ENCODE measurements at places on chromosomes 11 and 22.

GRCh38 chr22:32448980-32449379 is 15.3 kb downstream of the BPIFC start:
- DNase-seq: no peak

GRCh38 chr11:100730266-100730665 is 43.2 kb downstream of the ARHGAP42 start:
- DNase-seq: no peak

DNA sequence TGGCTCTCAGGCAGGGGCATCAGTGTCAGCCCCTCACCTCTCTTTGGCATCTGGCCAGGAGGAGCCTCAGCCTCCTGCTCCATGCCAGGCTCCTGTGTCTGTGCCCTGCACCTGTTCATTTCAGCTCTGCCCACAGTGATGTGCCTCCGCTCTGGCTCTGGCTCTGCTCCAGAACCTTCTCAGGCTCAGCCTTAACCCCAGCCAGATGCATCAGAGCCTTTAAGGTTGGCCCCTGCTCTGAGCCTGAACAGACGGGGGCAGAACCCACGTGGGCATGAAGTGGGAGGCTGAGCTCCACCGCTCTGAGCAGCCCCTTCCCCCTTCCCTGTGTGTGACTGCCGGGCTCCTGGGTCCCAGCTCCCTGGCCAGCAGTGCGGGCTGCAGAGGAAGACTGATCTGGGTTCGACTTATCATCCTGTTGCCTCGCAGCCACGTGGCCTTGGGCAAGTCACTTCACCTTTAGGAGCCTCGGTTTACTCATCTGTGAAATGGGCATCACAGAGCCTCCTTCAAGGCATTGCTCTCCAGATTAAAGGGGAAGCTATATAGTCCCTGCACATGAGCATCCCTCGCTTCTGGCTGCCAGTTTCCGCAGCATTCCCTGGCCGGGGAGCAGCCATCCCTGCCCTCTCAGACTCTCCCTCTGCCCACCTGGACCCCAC is 44.7 kb upstream of the RTL6 start:
- no peak for DNase-seq

- no peak for DNase-seq
Observed at GRCh38 chr22:35662914-35663313, 14.7 kb downstream of the APOL6 start.

GRCh38 chr11:27204529-27204928 is 158.5 kb downstream of the CCDC34 start:
- DNase-seq: peak; percentile 25

- no peak for DNase-seq
Observed at GRCh38 chr11:78744202-78744601, 169.5 kb upstream of the NARS2 start.

DNA sequence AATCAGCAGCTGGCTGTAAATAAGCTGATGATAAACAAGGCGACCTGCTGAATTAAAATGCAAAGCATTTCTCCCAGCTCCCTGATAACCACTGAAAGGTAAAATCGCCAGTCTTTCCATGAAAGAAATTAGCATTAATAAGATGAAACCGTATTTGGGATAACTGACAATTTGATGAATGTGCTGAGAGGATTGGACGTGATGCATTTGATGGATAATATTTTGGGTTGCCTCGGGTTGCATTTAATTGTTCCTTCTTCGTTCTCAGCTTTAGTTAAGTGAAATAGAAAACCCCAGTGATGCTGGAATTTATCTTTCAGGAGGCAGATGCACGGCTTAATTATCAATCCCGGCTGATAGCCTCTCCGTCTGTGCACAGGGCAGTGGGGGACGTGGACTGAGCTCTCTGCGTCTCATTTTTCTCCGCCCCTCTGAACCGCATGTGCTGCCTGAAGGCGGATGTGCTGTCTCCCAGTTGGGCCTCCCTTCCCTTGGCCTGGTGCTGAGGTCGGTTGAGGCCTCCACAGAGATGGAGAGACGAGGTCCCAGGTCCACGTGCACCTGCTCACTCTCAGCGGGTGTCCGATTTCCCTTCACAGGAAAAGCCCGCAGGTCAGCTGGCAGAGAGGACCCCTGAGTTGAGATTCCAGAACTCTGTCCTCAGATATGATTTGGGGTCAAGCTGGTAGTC is 846.2 kb downstream of the BRD1 start:
- DNase-seq: no peak

DNA sequence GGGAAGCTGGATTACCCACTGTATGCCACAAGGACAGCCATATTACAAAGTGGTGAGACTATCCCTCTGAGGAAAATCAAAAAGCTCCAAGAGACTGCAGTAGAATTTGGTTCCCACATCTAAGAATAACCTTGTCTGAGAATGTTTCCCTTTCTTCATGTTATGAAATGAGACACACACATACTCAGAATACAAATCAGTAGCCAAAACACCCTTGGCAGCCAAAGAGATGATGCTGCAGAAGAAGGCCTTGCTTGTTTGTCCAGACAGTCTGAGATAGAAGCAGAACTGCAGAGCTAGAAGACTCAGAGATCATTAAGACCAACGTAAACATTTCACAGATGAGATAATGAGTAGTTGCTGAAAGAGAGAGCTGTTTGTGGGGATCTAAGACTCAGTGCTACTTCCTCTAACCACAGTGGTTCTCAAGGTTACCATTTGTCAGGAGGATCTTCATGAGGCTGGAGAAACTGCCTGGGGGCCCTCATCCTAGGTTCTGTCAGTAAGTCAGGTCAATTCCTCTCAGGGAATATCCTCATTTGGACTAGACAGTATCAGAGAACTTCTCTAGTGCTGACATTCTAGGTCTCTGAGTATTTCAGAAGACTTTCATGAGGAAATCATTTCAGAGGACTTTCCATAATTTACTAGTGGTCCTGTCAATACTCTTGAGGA is 38.9 kb downstream of the RELT start:
- DNase-seq: peak; percentile 28

- peak; percentile 42 for DNase-seq
Observed at GRCh38 chr11:6505577-6506240, 8.6 kb downstream of the DNHD1 start.

DNA sequence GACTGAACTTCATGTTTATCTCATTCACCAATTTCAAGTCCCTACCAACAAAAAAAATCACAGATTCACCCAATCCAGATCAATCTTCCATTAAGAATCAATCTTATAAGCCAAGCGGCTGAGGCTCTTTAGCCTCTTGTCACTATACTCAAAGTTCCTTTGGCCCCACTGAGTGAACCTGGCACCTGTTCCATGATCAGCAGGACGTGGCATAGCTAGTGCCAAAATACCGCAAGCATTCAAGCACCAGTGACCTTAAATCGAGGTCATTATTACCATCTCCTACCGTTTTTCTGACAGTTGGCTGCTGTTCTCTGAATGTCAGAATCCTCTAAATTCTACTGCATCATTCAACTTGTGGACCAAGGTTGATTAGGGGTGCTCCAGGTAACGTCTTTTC is 141.2 kb downstream of the CADM1 start:
- no peak for DNase-seq

All from GM12865 (cell line).